T1000 (cell line): ENCODE measurements at places on chromosomes 3 and 15.

DNA sequence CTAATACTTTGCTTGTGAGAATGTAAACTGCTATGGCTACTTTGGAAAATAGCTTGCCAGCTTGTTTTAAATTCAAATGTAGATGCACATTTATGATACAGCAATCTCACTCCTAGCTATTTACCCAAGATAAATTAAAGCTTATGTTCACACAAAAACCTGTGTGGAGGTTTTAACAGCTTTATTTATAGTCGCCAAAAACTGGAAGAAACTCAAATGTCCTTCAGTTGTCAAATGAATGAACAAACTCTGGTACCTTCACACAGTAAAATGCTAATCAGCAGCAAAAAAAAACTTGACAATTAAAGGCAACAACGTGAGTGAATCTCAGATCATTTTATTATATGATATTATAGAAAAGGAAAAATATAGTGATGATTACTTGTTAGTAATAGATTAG lies 248.6 kb upstream of the NECTIN3 start:
- no peak for DNase-seq

GRCh38 chr3:197444793-197445379 lies 110.9 kb downstream of the BDH1 start:
- DNase-seq: no peak

DNA sequence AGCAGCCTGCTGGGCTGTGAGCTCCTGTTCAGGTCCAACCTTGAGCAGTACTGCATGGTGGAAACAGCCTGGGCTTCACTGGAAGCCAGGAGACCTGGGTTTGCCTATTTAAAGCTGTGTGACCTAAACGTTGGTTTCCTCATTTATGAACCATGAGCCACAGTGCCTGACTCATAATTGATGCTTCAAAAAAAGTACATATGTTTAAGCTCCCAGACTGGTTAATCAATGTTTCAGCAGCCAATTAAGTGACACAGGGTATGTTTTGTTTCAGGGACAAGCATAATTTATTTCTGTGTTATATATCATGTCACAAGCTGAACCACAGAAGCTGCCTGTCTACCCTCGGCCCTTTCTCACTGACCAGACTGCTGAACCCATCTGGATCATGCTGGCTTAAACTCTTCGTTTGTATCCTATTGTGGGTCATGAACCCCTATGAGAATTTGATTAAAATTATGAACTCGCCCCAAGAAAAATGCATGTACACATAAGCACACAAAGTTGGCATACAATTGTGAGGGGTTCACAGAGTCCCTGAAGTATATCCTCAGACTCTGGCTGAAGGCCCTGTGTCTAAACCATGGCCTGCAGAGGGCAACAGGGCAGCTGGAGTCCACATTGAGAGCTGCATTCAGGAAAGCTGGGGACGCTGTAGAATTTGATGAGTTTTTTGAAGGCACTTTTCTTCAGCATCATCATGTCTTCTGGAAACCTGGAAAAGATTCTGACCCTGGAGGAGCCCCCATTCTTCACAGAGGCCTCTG lies 23.7 kb downstream of the HDC start:
- DNase-seq: no peak

GRCh38 chr15:53634517-53635106 lies 124.9 kb downstream of the WDR72 start:
- DNase-seq: no peak

DNA sequence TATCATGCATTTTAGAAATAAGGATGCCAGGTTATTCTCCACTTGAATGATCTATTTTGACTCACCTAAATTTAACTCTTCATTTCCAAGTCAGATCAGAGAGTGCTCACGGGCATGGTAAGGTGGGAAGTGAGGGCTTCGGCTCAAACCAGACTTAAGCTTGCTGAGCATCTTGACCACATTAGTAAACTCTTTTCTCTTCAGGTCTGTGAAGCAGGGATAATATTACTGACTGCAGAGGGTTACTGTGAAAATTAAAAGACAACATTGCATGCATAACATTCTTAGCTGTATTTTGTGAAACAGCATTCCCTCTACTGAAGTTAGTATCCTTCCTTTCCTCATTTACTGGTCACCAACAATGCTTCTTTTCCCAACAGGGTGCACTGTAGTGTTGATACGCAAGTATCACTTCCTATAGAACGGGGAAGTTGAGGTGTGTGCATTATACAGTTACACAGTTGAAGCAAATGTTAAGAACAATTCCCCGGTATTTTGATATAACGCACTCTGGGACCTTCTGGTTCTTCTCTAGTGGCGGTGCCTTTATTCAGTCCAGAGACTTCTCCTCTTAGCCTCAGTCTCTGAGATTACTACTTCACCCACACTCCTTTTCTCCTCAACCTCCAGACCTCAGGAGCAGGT lies 74.1 kb upstream of the MNS1 start:
- no peak for DNase-seq
